ENCODE measurements at places on chromosomes 2 and 18. TPM values are rescaled to one million over a fixed set of nuclear protein-coding genes. Genes with fewer than 3 reads are reported as not detected.

GRCh38 chr2:194182888-194183287 is 1474.1 kb upstream of the SLC39A10 start:
- H3K36me3 ChIP-seq, result no peaks in the 10 kb centered on the region
- no peak overlapping the region for H3K4me3 ChIP-seq
- peaks cover 2% of the 10 kb centered on the region for H3K27me3 ChIP-seq
- no peak for DNase-seq

DNA sequence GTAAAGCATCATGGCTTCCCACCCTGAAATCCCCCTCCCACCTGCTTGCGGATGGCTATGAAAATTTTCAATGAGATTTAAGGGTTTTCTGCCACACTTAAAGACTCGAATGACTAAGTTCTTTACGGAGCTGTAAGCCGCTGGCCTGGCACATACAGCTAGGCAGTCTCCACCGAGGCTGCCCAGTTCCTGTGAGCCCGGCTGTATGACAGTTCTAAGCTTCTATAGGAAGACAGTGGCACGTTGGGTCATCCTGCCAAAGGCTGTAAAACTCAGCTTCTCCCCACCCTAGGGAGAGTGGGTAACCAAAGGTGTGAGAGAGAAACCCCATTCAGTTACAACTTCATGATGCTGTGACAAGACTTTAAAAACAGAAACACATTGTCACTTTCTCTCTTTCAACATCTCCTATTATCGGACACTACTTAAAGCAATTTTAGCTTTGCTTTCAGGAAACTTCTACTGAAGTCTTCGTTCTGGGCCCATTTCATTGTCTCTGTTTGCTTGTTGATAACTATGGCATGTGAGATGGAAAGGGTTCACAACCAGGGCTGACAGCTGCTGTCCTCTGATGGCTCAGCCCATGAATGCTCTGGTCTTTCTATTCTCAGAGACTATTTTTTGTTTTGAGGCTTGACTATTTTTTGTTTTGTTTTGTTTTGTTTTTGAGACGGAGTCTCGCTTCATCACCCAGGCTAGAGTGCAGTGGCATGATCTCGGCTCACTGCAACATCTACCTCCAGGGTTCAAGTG is 7.1 kb downstream of the CASP8 start:
- H3K27ac ChIP-seq, result no peak overlapping the region
- DNase-seq, result no peak
- peaks cover 4% of the 10 kb centered on the region for H3K4me1 ChIP-seq

GRCh38 chr2:75954761-75955160 is 244.0 kb upstream of the GCFC2 start:
- no peak overlapping the region for H3K4me3 ChIP-seq
- no peak overlapping the region for H3K27ac ChIP-seq
- no peak for DNase-seq
- no peaks in the 10 kb centered on the region for H3K36me3 ChIP-seq
- no peaks in the 10 kb centered on the region for H3K4me1 ChIP-seq

DNA sequence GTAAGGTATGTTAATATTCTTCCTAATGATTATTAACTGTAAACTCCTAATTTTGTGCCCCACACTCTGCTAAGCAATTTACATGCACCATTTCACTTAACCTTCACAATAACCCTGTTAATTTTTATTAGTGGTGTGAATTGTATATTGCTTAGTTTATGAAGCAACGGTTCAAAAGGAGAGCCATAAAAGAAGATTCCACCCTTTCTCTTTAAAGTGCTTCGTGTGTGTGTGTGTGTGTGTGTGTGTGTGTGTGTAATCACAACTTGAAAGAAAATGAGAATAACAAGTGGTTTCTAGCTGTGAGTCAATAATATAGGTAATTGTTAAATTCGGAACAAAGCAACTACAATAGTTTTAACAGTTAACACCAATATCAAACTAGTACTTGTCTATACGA is 60.6 kb downstream of the CCNT2 start:
- H3K27me3 ChIP-seq, result peaks cover 6% of the 10 kb centered on the region
- H3K36me3 ChIP-seq, result peaks cover 6% of the 10 kb centered on the region
- DNase-seq, result no peak

Gene CDK15
- 3.6 TPM for total RNA-seq

Gene IL36G
- not detected for total RNA-seq

Gene OTOF
- total RNA-seq, result not detected

Gene CFC1
- total RNA-seq, result not detected
